CD4-positive, CD25-positive, alpha-beta regulatory T cell (primary cell): ENCODE measurements at places on chromosomes 2 and 18. TPM values are rescaled to one million over a fixed set of nuclear protein-coding genes. Genes with fewer than 3 reads are reported as not detected.

DNA sequence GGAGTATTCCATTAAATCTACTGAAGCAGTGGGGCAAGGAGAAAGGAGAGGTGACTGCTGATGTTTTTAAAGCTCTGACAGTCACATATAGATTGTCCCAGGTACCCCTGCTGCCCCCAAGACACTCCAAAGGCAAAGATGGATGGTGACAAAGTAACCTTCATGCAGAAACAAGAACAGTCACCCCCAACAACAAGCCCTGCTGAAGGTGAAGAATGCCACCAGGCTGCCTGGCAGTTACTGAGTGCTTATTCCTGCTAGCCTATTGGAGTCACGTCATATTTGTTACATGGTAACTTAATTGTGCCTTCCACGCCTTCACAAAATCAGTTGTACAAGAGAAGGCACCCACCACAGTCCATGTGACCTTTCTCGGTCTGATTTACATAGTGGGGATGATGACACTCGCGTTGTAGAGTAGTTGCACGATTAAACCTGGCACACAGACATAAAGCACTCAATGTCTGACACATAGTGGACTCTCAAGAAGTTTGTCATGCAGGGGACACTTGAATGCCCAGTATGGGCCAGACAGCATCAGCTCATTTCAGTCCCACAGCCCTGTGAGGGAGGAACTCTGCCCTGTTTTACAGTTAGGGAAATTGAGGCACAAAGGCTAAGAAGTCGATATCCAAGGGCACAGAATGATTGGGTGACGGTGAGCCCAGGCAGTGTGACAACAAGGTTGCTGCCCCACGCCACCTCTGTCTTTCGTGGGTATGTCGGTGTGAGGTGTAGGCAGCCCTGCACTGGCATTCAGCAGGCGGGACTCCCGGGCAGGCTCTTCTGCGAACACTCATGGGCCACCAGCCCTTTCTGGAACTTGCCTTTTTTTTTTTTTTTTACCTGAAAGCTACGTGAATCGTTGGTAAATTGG is 62.7 kb downstream of the ZCCHC2 start:
- H3K36me3 ChIP-seq, result peaks cover 3% of the 10 kb centered on the region
- no peaks in the 10 kb centered on the region for H3K27me3 ChIP-seq
- peaks cover 26% of the 10 kb centered on the region for H3K4me1 ChIP-seq
- peak overlapping the region; percentile 80 for H3K4me3 ChIP-seq
- peak; percentile 34 for DNase-seq

DNA sequence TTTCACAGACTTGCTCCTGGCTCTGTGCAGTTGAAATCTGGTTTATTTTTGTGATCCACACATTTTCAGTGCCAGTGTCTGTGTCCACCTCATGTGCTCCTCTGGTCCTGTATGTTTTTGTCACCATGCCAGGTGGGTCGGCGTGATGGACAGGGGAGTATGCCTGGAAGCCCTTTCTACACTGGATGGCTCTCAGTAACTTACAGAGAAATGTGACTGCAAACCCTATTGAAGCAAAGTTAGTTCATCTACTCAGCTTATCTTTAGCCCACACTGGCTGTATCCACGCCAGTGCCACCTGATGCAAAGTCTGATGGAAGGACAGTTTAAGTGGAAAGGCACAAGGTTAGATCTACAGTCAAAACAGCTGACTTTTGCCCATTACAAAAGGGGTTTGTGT is 4.3 kb downstream of the IMPA2 start:
- no peak overlapping the region for H3K27ac ChIP-seq
- H3K36me3 ChIP-seq, result no peaks in the 10 kb centered on the region
- no peaks in the 10 kb centered on the region for H3K27me3 ChIP-seq

DNA sequence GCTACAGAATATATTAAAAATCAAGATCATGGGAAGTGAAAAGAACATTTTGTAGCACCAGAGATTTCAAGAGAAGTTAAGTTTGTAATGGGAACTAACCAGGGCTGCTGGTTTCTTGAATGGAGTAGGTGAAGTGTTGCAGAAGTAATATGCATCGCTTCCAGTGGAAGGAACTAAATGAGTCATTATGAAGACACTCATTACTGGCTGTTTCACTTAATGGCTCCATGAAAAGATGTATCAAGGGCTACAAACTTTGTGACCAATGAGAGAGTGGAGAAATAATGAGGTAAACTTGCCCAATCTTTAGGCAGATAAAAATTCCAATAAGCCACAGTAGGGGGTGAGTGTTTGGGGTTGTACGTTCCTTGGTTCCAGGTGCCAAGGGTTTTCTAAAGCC is 380.4 kb upstream of the POU3F3 start:
- no peaks in the 10 kb centered on the region for H3K4me1 ChIP-seq
- H3K36me3 ChIP-seq, result no peaks in the 10 kb centered on the region
- no peak overlapping the region for H3K4me3 ChIP-seq

GRCh38 chr2:173288561-173288960 is 66.1 kb upstream of the CDCA7 start:
- no peaks in the 10 kb centered on the region for H3K36me3 ChIP-seq
- H3K4me3 ChIP-seq, result no peak overlapping the region
- H3K4me1 ChIP-seq, result no peaks in the 10 kb centered on the region
- no peaks in the 10 kb centered on the region for H3K27me3 ChIP-seq

The TXNDC2 gene
- not detected for total RNA-seq

The CCDC85A gene
- not detected for total RNA-seq

GRCh38 chr2:102184568-102184967 is 2.3 kb upstream of the IL1RL2 start:
- H3K4me3 ChIP-seq, result no peak overlapping the region
- peaks cover 22% of the 10 kb centered on the region for H3K4me1 ChIP-seq
- no peak overlapping the region for H3K27ac ChIP-seq
- no peak for DNase-seq
- no peaks in the 10 kb centered on the region for H3K36me3 ChIP-seq

DNA sequence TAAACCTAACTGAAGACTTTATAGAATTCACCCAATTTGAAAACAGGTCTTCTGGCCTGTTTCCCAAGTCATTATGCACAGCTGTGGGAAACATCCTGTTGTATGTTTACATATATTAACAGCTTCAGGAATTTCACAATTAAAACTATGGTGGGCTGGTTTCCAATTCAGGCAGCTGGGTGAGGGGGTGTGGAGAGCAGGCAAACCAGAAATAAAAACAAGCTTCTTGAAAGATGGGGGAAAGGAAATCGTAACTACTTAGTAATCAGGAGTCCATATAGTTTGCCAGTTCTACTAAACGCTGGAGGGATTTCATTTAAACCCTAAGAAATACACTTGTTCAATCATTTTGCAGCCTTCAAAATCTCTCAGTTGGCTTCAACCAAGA is 22.8 kb downstream of the ATP8B1 start:
- no peaks in the 10 kb centered on the region for H3K4me1 ChIP-seq
- no peak overlapping the region for H3K27ac ChIP-seq
- no peaks in the 10 kb centered on the region for H3K36me3 ChIP-seq
- H3K27me3 ChIP-seq, result no peaks in the 10 kb centered on the region

GRCh38 chr2:109128048-109128615 is 873 bp upstream of the SH3RF3 start:
- H3K4me1 ChIP-seq, result peaks cover 34% of the 10 kb centered on the region
- H3K36me3 ChIP-seq, result no peaks in the 10 kb centered on the region
- no peak overlapping the region for H3K27ac ChIP-seq

GRCh38 chr2:223855426-223855825 is 18.0 kb upstream of the AP1S3 start:
- no peak for DNase-seq
- H3K4me1 ChIP-seq, result no peaks in the 10 kb centered on the region
- peaks cover 4% of the 10 kb centered on the region for H3K36me3 ChIP-seq
- no peak overlapping the region for H3K27ac ChIP-seq
- no peaks in the 10 kb centered on the region for H3K27me3 ChIP-seq

DNA sequence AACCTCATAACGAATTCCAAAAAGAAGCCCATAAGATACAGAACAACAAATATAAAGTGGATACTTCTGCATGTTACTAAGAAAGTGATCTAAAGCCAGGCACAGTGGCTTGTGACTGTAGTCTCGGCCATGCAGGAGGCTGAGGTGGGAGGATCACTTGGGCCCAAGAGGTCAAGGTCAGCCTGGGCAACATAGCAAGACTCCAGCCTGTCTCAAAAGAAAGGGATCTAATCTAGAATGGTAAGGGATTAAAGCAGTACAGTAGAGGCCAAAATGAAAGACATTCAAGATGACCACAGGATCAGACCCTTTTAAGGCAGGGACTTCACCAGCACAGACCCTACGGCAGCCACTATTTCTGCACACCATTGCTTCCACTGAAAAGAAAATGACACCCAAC is 3.8 kb downstream of the COBLL1 start:
- DNase-seq, result no peak
- H3K27me3 ChIP-seq, result peaks cover 14% of the 10 kb centered on the region
- H3K4me1 ChIP-seq, result peaks cover 16% of the 10 kb centered on the region
- H3K27ac ChIP-seq, result no peak overlapping the region

DNA sequence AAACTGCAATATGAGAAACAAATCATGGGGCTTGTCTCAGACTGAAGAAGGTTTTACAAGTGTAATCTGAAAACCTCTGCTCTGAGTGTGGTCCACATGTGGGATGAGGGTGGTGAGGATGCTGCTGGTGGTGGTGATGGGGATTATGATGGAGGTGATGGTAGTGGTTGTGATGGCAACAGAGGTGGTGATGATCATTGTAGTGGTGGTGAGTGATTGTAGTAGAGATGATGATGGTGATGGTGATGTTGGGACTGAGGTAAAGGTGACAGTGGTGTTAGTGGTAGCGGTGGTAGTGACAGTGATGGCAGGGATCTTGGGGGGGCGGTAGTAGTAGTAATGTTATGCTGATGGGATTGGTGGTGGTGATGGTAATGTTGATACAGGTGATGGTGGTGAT is 217.8 kb downstream of the ANAPC1 start:
- no peaks in the 10 kb centered on the region for H3K27me3 ChIP-seq
- no peak for DNase-seq
- H3K36me3 ChIP-seq, result no peaks in the 10 kb centered on the region
- peaks cover 16% of the 10 kb centered on the region for H3K4me1 ChIP-seq

The NR4A2 gene
- 398 TPM for total RNA-seq

GRCh38 chr2:114762986-114763385 is 320.5 kb downstream of the DPP10 start:
- no peak overlapping the region for H3K27ac ChIP-seq
- no peaks in the 10 kb centered on the region for H3K4me1 ChIP-seq
- H3K4me3 ChIP-seq, result no peak overlapping the region
- peaks cover 3% of the 10 kb centered on the region for H3K27me3 ChIP-seq

DNA sequence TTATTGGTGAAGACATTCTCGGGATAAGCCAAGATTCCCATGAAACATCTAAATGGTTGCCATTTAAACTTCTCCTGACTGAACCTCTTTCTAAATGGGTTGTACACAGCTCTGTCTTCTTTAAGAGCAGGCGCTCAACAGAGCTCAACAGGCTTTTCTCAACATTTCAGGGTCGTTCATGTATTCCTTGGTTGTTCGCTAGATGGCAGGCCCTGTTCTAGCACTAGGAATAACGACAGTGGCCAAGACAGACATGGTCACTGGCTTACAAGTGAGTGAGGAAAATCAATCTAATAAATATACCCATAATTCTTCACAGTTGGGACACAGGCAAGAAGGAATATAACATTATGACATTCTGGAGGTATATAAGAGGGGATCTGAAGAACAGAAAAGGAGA is 154.5 kb downstream of the SMAD2 start:
- DNase-seq, result no peak
- H3K27me3 ChIP-seq, result no peaks in the 10 kb centered on the region
- H3K27ac ChIP-seq, result no peak overlapping the region
- H3K36me3 ChIP-seq, result no peaks in the 10 kb centered on the region

GRCh38 chr2:182133195-182133891 is 147.7 kb downstream of the PPP1R1C start:
- no peaks in the 10 kb centered on the region for H3K36me3 ChIP-seq
- no peak for DNase-seq

The FBXO48 gene
- 2.7 TPM for total RNA-seq

- H3K36me3 ChIP-seq, result no peaks in the 10 kb centered on the region
- H3K27me3 ChIP-seq, result no peaks in the 10 kb centered on the region
- H3K4me1 ChIP-seq, result no peaks in the 10 kb centered on the region
Measured at GRCh38 chr2:219737270-219737691, 109.9 kb downstream of the SLC4A3 start.

The ARHGAP28 gene
- total RNA-seq, result not detected

GRCh38 chr18:74773171-74773624 is 175.5 kb downstream of the ZNF407 start:
- peaks cover 2% of the 10 kb centered on the region for H3K36me3 ChIP-seq
- H3K4me1 ChIP-seq, result no peaks in the 10 kb centered on the region
- H3K4me3 ChIP-seq, result no peak overlapping the region
- DNase-seq, result no peak
- H3K27me3 ChIP-seq, result no peaks in the 10 kb centered on the region

DNA sequence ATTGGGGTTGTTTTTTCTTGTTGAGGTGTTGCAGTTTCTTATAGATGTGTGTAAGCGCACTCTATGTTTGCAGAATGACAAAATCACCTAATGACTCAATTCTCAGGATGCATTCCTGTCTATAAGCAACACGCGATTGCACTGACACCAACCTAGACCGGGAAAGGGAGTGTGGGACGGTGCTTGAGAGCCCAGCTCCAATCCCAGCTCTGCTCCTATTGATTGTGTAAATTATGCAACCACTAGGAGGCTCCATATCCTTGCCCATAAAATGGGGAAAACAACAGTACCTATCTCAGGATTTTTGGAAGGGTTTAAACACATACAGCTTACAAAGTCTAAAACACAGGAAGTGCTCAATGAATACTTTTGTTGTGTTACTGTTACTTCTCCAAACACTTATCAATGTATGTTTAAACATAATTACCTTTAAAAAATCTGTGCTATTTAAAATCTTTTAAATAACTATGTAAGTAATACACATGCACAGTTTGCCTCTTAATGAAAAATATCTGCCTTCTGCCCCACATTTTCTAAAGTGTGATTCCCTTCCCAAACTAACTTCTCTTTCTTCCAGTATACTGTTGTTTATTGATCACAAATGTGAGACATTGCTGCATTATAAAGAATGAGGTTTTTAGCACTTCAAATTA is 132.5 kb downstream of the SPHKAP start:
- DNase-seq, result no peak
- H3K4me1 ChIP-seq, result no peaks in the 10 kb centered on the region
- H3K36me3 ChIP-seq, result no peaks in the 10 kb centered on the region
- H3K27ac ChIP-seq, result no peak overlapping the region

The IL36A gene
- not detected for total RNA-seq

DNA sequence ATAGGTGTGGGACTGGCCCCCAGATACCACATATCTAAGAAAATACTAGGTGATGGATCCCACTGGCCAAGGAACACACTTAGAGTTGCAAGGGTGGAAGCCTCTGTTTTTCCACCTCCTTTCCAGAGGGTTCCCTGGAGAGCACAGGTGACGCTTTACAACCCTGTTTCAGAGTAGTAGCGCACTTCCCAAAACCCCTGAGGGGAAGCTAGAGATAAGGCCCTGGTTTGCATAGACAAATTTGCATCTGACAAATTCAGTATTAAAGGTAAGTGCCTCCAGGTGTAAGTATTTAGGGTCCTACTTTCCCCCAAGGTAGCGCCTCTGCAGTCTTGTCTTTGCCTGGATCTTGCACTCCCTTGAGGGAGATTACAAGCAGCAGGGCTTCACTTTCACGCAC is 474 bp upstream of the CERKL start:
- no peak for DNase-seq
- H3K27ac ChIP-seq, result no peak overlapping the region
- H3K27me3 ChIP-seq, result peaks cover 12% of the 10 kb centered on the region
- no peaks in the 10 kb centered on the region for H3K36me3 ChIP-seq
- H3K4me3 ChIP-seq, result no peak overlapping the region
